Renal cortex interstitium (tissue), 15 donors: ENCODE measurements at places on chromosomes 1 and 21.
A peak's percentile ranks its signal among the peaks of the same experiment; 100 is the strongest.

DNA sequence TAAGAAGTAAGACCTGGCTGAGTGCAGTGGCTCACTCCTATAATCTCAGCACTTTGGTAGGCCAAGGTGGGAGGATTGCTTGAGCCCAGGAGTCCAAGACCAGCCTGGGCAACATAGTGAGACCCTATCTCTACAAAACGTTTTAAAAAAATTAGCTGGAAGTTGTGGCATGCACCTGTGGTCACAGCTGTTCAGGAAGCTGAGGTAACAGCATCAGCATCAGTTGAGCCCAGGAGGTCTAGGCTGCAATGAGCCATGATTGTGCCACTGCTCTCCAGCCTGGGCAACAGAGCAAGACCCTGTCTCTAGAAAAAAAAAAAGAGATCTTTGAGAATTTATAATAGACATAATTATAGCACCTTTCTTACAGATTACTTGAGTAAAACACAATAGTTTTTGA lies 36.0 kb downstream of the AGL start:
- no peak for DNase-seq

- DNase-seq = peak; percentile 33
Measured at GRCh38 chr1:84505493-84506001, 639 bp upstream of the SPATA1 start.

GRCh38 chr1:183958958-183959357 lies 78.6 kb downstream of the COLGALT2 start:
- DNase-seq = no peak

GRCh38 chr1:184158896-184159681 lies 107.6 kb downstream of the TSEN15 start:
- DNase-seq = no peak

GRCh38 chr1:230114237-230114651 lies 47.2 kb downstream of the GALNT2 start:
- DNase-seq = no peak

DNA sequence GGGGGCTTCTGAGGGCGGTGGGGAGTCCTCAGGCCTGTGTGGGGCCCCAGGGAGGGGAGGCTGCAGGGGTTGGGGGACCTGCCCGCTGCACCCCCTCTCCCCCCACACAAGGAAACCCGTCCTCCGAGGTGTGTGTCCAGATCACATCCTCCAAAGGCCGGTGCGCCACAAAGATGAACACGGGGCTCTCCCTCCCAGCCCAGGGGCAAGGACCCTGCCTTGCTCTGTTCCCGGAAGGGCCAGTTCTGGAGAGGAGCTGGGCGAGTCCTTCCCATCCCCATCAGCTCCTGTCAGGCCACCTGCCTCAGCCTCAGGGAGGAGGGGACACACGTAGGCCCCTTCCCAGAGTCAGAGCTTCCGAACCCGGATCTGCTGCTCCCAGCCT lies 2.5 kb upstream of the TTLL10 start:
- no peak for DNase-seq

DNA sequence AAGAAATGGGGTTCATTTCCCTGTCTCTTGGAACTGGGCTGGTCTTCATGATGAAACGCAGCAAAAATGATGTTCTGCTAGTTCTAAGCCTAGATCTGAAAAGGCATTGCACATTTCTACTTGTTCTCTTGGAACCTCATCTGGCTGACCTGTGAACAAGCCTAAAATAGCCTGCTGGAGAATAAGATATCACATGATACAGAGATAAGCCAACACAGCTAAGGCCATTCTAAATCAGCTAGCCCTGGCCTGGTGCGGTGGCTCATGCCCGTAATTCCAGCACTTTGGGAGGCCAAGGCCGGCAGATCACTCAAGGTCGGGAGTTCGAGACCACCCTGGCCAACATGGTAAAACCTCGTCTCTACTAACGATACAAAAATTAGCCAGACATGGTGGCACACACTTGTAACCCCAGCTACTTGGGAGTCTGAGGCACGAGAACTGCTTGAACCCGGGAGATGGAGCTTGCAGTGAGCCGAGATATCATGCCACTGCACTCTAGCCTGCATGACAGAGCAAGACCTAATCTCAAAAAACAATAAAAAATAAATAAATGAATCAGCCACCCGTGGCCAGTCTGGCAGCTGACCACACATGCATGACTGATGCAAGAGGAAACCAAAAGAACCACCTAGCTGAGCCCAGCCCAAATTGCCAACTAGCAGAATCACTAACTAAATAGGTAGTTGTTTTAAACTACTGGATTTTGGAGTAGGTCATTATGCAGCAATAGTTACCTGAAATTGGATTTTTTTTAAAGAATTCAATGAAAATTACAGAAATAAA lies 18.0 kb downstream of the CD244 start:
- DNase-seq = no peak

GRCh38 chr1:115374598-115374997 lies 36.5 kb upstream of the NGF start:
- no peak for DNase-seq

DNA sequence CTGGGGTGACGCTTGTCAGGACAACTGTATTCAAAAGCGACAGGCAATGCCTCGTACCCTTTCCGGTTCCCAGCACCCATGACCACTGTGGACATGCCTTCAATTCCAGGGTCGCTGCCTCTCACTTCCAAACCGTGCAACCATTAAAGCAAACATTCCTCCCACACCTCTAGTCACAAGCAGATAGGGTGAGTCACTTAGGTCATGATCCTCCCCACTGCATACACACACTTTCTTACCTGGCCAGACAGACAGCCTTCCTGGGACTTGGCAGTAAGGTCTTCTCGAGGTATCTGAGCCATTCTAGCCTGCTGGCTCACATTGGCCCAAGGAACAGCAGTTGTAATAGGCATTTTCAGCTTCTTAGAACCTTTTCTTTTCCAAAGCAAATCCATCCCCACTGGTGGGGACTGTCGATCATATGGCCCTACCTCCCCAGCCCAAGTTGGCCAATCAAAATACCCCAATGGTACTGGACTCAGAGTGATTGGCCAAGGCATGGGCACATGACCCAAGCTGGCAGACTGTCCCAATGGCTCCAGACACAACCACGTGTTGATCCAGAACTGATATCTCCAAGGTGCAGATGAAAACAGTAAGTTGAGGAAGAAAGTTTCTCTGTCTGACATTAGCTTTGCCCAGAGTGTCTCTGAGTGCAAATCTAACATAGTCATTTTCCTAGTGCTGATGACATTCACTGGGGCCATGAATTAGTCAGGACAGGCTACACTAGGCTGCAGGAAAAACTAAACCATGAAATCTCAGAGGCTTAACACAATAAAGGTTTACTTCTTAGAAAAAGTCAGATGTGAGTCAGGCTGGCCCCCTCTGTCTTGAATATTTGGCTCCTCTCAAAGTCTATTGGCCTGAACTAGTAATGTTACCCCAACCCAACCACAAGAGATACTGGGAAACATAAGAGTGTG lies 113.8 kb downstream of the RRAGC start:
- DNase-seq = no peak

- no peak for DNase-seq
Measured at GRCh38 chr1:94688646-94689045, 131.5 kb upstream of the SLC44A3 start.

- DNase-seq = no peak
Measured at GRCh38 chr21:44758781-44759627, 42.6 kb downstream of the UBE2G2 start.

- DNase-seq = no peak
Measured at GRCh38 chr1:220732137-220732536, 16.0 kb upstream of the MTARC2 start.

GRCh38 chr1:158112994-158113758 lies 67.5 kb upstream of the CD1D start:
- no peak for DNase-seq

GRCh38 chr1:226827458-226827857 lies 43.0 kb upstream of the PSEN2 start:
- DNase-seq = no peak

DNA sequence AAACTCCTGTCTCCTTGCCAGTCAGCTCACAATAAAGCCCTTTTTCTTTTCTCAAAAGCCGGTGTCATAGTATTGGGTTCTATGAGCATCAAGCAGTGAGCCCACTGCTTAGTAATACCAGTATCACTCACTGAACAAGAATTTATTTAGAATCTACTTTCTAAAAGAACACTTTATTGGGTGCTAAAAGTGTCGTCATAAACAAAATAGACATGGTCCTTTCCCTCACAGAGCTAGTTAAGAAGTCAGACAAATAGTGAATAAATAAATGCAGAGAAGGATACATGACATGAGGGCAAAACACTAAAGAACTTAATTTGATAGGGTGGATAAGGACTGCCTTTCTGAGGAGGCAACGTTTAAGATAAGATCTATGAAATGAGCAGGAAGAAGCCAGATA lies 32.2 kb downstream of the EVI5 start:
- no peak for DNase-seq

DNA sequence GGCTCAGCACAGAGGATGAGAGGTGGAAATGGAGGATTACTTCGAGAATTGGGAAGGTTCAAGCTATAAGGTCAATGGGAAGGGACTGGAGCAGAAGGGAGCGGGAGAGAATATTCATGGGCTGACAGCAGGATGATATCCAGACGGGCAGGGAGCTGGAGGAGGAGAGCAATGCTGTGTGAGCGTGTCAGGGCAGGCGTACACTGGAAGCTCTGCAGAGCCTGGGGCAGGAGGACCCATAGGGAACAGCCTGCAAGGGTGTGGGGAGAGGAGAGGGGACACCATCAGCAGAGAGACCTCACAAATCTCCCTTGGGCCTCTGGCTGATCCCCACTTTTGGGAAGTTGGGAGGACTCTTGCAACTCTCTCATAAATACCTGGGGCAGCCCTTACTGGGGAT lies 13.7 kb downstream of the CSF1 start:
- DNase-seq = no peak

- no peak for DNase-seq
Measured at GRCh38 chr1:166944186-166944967, 31.0 kb downstream of the ILDR2 start.

DNA sequence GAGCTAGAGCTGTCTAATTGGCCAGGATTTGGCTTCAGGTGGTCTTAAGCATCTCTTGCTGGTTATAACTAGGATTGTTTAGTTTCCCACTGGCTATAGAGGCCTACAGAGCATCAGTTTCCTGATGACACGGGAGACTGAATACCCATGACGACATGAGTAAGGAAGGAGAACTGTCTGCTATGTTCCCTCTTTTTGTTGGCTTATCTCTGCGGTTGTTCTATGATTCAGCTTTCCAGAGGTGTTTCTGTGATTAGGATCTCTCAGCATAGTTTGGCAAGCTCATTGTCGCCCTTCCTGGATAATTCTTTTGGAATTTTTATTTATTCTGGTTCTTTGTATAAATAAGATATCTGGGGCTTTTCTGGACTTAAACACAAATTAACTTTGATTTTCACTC lies 163.4 kb downstream of the OLFM3 start:
- no peak for DNase-seq

DNA sequence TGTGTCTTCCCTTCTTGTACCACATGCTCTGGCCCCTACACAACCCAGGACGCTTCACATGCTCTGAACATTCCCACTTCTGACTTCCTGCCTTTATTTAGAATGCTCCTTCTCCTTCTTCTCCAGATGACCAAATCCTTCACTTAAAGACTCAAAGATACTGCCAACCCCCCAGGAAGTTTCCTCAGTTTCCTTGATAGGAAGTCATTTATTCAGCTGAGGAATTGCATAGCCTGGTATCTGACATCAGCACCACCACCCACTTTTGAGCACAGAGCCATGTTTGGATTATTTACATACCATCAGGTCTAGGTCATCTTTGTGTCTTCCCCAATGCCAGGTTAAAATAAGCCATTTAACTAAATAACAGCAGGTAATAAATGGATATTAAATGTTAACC lies 42.4 kb downstream of the GFI1 start:
- DNase-seq = no peak

GRCh38 chr21:28858424-28858823 lies 134.3 kb downstream of the LTN1 start:
- no peak for DNase-seq

- no peak for DNase-seq
Measured at GRCh38 chr1:168083456-168084325, 53.0 kb downstream of the GPR161 start.

GRCh38 chr1:37394574-37395464 lies 79.6 kb upstream of the ZC3H12A start:
- DNase-seq = no peak

GRCh38 chr1:93095804-93096585 lies 16.9 kb downstream of the MTF2 start:
- no peak for DNase-seq
